Right kidney (tissue), 9 donors: ENCODE measurements at places on chromosomes 1 and 21.

GRCh38 chr1:214548988-214549387 lies 2.4 kb downstream of the PTPN14 start:
- DNase-seq, result no peak

DNA sequence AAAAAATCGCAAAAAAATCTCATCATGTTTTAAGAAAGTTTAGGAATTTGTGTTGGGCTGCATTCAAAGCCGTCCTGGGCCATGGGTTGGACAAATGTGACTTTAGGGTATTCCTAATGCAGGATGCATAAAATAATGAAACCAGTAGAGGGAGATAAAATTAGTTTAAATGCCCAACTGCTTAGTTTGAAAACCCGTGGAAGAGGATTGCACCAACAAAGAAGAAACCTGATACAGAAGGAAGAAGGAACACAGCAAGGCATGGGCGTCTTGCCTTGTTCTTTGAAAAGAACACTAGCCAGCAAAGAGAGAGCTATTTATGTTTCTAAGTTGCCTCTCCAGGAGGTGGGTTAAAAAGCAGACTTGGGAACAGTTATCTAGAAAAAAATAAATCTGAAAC lies 37.9 kb downstream of the WDR3 start:
- DNase-seq, result no peak

DNA sequence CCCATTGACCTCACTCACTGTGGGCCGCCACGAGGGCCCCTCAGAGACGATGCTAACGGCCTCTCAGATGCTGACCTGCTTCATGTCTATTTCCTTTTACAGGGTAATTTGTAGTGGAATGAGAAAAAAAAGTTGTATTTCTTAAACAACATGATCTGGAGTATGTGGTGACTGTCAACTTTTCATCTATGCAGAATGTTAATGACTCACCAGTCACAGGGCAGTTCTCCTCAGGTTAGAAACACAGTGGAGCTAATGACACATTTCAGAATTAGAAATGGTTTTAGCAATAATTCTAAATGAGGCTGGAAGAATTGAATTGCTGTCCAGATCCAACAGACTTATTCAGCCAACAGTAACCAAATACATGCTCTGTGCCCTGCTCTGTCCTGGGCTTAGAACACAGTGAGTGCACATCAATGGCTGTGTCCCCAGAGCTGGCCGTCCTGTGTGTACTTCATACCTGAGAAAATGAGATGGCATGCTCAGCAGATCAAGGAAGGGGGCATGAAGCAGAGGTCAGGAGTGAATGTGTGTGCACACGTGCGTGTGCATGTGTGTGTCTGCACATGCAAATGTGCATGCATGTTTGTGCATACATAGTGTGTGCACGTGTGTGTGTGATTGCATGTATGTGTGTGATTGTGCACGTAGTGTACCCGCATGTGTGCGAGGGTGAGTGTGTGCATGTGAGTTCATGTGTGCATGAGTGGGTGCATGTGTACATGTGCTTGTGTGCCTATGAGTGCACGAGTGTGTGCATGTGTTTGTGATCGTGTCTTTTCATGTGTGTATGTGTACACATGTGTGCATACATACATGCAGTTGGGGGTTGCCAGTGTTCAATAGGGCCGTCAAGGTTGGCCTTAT lies 145.3 kb downstream of the PCBP3 start:
- no peak for DNase-seq

DNA sequence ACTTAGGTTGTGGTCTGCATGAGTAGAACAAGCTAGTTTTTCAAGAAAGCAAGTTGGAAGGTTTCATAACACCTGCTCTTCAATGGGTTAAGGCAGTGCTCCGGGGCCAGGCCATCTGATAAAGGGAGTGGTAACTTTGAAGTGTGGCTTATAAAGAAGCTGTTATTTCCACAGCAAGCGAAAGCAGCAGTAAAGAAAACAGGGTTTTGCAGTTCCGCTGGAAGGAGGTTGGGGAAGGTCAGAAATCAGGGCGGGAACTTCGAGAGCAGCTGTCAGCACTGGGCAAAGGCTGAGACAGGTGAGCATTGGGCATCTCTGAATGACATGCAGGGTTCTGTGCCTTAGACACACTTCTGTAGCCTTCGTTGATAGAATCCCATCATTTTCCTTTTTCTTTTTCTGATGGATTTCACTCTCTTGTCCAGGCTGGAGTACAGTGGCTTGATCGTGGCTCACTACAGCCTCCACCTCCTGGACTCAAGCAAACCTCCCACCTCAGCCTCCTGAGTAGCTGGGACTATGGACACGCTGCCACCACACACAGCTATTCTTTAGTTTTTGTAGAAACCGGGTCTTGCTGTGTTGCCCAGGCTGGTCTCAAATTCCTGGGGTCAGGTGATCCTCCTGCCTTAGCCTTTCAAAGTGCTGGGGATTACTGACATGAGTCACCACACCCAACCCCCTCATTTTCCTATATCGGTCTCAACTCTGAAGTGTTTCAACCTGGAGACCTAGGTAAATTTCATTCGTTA lies 20.5 kb downstream of the TMEM51 start:
- DNase-seq, result no peak

- DNase-seq, result peak; percentile 5
These were observed 3.9 kb upstream of the MMP23B start for GRCh38 chr1:1627829-1628753.

DNA sequence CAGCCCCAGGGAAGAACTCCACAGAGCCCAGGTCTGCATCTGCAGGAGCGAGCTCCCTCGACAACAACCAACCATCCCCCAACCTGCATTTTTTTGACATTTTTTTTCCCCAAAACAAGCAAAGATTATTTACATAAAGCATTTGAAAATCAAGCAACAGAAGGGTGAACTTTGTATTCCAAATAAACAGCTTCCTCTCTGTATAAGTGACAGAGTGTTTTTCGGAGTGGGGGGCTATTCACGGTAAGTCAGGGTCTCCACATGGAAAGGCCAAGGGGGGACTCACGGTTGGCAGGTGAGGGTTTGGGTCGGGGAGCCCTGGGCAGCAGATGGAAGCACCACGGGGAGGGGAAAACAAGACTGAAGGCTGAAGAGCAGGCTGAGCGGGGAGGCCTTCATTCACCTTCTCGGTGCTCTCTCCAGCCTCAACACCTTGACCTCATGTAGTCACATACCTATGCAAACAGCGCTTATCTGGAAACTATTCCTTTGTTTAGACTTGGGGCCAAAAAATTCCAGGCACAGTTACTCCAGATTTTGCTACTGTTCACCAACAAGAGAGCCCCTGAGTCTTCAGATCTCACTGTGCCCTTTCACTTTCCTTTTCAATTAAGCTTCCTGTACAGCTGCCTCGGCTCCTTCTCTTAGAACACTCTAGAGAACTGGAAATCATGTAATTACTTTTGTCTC lies 27.6 kb downstream of the C2CD2 start:
- peak; percentile 54 for DNase-seq

DNA sequence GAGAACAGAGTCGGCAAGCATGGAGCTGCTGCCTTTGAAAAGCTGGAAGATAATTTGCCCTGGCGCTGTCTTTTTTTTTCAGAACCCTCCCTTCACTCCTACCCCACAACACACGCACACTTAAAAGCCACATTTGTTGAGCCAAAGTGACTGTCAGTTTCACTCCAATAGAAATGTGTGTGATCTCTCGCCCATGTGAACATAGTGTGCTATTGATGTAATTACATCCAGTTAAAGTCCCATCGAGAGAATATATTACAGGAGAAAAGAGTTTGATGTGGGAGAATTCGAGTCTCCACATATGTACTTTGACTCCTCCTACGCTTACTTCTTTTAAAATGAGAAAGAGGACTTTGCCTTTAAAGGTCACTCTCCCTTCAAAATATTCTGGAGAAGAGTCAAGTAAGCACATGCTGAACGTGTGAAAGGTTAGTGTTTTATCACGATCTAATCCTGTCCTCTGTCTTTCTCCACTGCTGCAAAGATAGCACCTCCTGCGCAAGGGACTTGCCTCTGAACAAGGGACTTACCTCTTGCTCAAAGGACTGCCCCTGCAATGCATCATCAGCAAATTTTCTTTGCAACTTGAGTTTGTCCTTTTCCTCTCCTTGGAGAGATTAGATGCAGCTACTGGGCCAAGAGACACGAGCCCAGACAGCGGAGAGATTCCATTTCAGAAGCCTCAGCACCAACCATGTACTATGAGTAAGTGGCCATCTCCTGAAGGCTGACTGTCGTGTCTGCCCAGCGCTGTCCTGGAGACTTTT lies 613.9 kb downstream of the PTPRU start:
- DNase-seq, result peak; percentile 16

DNA sequence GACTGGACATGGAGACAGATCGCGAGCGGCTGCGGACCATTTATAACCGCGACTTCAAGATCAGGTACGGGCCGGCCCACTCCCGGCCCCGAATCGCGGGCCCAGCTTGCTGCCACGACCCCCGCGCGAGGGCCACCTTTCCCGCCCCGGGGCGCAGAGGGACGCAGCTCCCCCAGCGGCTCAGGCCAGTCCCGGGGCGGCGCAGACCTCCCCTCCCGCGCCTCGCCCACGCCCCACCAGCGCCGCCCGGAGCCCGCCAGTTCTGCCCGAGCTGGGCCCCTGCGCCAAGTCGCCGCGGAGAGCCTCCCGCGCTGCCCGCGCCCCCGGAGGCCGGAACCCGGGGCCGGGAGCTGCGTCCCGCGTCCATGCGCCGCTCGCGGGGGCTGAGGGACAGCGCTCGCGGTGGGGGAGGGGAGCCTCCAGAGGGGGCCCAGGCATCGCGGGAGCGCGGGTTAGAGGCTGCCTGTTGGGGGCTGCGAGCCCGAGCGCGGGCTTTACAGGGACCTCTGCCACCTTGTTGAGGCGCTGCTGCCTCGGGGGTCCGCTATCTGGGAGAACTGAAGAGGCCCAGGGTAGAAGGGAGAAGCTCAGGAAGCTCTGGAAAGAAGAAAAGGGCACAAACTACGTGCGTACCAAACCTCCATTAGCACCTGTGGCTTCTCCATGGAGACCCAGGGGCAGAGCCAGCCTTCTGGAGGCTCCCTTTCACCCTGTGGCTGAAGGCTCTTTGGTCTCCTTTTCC lies 698 bp downstream of the MOV10 start:
- DNase-seq, result peak; percentile 97

DNA sequence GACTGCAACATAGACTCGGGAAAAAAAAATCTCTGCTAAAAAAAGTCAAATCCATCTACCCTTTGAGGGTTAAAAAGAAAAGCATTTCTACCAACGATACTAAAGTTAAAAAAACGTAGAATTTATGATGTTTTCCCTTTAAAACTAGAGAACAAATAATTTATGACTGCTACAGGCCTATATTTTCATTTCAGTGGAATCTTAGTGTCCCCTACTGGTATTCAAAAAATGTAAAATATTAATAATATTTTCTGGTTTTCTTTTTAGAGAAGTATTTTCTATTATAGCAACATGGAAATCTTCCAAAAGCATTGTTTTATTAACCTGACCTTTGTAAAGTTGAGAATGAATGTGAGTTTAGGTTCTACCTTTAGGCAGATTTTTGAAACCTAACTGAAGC lies 1582.2 kb downstream of the MRPL39 start:
- no peak for DNase-seq

GRCh38 chr1:85502625-85503083 lies 37.7 kb upstream of the DDAH1 start:
- peak; percentile 35 for DNase-seq

- no peak for DNase-seq
These were observed 54.1 kb downstream of the KCNJ15 start for GRCh38 chr21:38310646-38311485.

GRCh38 chr1:91804546-91805023 lies 81.4 kb downstream of the TGFBR3 start:
- no peak for DNase-seq

DNA sequence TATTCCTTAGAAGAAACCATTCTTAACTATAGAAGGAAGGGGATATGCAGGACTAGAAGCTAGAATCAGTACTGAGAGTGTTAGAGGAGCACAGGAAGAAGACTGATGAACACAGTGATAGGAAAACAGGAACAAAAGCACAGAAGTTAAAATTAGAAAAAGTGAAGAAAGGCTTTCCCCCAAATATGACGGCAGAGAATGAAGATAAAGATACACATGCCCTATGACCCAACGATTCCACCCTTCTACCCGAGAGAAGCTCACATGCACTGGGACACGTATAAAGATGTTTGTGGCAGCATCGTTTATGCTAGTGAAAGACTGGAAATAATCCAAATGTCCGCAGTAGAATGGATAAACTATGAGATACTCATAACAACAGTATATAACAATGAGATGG lies 74.2 kb downstream of the DTL start:
- no peak for DNase-seq

DNA sequence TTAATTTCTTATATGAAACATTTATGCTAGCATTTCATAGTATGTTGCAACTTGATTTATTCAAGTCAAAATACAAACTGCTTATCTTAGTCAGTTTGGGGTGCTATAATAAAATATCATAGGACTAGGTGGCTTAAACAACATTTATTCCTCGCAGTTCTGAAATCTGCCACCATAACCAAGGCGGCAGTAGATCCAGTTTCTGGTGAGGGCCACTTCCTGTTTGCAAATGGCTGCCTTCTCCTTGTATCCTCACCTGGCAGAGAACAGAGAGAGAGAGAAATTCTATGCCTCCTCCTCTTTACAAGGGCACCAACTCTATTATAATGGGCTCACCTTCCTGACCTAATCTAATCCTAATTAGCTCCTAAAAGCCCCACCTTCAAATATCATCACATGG lies 76.1 kb upstream of the RGS2 start:
- no peak for DNase-seq

DNA sequence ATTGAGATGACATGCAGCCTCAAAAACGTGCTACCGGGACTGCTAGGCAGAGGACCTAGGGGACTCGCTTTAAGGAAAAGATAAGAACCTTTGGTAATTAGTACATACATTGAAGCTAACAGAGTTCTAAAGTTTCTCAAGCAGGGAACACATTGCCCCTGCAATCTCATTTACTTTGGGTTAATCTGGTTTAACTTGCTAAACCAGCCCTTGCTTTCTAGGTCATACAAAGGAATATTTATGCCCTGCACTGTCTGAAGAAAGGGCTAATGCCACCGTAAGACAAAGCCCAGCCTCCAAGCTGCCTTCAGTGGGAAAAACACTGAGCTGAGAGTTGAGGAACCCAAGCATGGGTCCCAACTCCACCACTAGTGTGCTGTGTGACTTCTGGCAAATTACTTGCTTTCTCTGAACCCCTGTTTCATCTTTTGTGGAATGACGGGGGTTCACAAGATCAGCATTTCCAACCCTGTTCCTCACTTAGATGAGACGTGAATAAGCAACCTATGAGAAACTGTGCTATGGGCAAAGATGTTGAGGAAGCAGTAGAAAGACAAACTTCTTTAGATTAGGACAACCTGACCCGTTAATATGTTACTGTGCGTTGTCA lies 66.3 kb downstream of the VWA5B1 start:
- no peak for DNase-seq

DNA sequence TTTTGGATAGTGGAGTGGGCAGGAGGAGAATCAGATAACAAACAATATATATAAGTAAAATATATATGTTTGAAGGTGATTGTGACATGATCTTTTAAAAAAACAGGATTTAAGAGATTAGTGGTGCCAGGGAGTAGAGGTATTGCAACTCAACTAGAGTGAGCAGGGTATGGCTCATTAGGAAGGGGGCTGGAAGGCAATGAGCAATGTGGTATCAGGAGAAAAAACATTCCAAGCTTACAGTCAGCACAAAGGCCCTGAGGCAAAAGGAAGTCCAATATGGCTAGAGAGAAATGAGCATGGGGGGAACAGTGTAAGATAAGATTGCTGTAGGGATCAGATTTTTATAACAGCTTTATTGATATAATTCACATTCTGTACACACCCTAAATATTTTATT lies 5.3 kb upstream of the GADD45A start:
- DNase-seq, result no peak
